CD4-positive, CD25-positive, alpha-beta regulatory T cell (primary cell): ENCODE measurements at places on chromosomes 1 and 21.

GRCh38 chr1:179883745-179884138 is 1.7 kb downstream of the TOR1AIP1 start:
- H3K27ac ChIP-seq: peak overlapping the region; percentile 100
- H3K36me3 ChIP-seq: peaks cover 30% of the 10 kb centered on the region
- H3K4me1 ChIP-seq: peaks cover 50% of the 10 kb centered on the region
- peak; percentile 65 for DNase-seq
- H3K27me3 ChIP-seq: no peaks in the 10 kb centered on the region
- H3K4me3 ChIP-seq: peak overlapping the region; percentile 96

DNA sequence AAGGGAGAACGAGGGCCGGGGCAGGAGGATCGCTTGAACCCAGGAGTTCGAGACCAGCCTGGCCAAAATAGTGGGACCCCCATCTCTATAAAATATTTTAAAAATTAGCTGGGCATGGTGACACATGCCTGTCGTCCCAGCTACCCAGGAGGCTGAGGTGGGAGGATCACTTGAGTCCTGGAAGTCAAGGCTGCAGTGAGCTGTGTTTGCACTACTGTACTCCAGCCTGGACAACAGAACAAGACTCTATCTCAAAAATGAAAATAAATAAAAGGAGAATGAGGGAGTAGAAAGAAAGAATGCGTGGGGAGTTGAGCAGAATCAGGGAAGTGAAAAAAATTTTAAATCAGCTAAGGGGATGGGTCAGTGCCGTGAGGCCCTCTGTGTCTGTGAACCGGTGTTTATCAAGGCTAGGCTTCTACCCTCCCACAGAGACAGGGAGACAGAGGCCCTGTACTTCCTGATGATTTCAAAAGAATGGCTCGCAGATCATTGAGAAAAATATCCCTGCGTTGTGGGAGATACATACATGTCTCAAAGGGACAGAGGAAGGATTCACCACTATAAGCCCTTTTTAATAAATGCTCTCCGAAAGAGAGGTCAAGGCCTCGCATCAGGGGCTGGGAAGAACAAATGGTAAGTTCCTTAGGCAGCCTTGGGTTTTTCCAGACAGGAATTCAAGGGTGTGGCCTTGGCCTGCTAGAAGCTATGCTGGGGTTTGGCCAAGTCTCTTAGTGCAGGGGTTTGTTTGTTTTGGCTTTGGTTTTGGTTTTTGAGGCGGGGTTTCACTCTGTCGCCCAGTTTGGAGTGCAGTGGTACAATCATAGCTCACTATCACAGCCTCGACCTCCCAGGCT is 20.7 kb downstream of the IL10RB start:
- H3K27ac ChIP-seq: no peak overlapping the region
- no peak for DNase-seq
- H3K36me3 ChIP-seq: peaks cover 84% of the 10 kb centered on the region
- no peak overlapping the region for H3K4me3 ChIP-seq
- no peaks in the 10 kb centered on the region for H3K27me3 ChIP-seq
- H3K4me1 ChIP-seq: no peaks in the 10 kb centered on the region

DNA sequence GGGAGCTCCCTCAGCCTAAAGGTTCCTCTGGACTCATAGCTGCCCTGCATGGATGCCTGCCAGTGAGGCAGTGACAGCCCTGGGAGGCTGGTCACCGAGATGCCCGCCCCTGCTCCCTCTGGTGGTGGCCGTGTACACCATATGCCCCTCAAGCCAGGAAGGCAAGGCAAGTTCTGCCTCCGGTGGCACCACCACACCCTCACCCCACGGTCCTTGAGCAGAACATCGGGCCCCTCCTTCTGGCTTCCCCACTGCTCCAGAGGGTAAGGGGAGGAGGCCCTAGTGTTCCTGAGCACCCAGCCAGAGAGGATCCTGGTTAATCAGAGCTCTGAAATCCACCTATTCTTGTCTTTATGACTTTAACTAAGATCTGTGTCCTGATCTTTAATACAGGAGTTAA is 1.5 kb upstream of the S100A14 start:
- H3K27me3 ChIP-seq: no peaks in the 10 kb centered on the region
- DNase-seq: peak; percentile 55
- no peak overlapping the region for H3K27ac ChIP-seq
- H3K36me3 ChIP-seq: no peaks in the 10 kb centered on the region
- no peak overlapping the region for H3K4me3 ChIP-seq
- no peaks in the 10 kb centered on the region for H3K4me1 ChIP-seq

DNA sequence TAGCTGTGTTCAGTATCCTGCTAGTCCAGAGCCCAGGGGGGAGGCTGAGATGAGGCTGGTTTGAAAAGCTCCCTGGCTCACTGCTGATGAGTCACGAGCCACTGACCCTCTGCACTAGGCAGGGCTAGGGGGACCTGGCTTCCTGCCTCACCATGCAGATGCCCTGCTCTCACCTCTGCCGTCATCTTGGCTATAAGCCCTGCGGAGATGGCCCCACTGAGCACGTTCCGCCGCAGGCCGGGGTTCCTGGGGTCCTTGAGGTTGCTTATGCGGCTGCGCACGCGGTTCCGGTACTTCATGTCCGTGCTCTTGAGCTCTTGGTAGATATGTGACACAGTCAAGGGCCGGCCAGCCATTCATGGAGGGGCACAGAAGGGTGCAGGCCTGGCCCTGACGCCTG is 24.1 kb upstream of the ZNF436 start:
- DNase-seq: no peak
- no peak overlapping the region for H3K27ac ChIP-seq
- H3K27me3 ChIP-seq: no peaks in the 10 kb centered on the region
- H3K4me3 ChIP-seq: no peak overlapping the region
- no peaks in the 10 kb centered on the region for H3K36me3 ChIP-seq
- no peaks in the 10 kb centered on the region for H3K4me1 ChIP-seq

- no peak overlapping the region for H3K27ac ChIP-seq
- H3K4me1 ChIP-seq: no peaks in the 10 kb centered on the region
- no peaks in the 10 kb centered on the region for H3K27me3 ChIP-seq
Observed at GRCh38 chr21:44555200-44555875, 3.3 kb downstream of the KRTAP10-3 start.

DNA sequence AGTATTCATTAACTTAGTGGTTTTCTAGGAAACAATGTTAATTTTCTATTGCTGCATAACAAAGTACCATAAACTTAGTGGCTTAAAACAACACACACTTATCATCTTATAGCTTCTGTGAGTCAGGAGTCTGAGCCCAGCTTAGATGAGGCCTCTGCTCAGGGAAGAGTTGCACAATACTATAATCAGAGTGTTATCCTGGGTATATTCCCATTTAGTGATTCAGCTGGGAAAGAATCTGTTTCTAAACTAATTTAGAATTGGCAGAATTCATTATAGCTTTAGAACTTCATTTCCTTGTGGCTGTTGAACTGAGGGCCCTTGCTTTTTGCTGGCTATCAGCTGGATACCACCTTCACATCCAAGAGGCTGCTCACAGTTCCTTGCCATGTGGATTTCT is 515.5 kb downstream of the BRINP3 start:
- no peaks in the 10 kb centered on the region for H3K4me1 ChIP-seq
- no peak overlapping the region for H3K27ac ChIP-seq
- H3K36me3 ChIP-seq: no peaks in the 10 kb centered on the region
- DNase-seq: no peak
- no peaks in the 10 kb centered on the region for H3K27me3 ChIP-seq

DNA sequence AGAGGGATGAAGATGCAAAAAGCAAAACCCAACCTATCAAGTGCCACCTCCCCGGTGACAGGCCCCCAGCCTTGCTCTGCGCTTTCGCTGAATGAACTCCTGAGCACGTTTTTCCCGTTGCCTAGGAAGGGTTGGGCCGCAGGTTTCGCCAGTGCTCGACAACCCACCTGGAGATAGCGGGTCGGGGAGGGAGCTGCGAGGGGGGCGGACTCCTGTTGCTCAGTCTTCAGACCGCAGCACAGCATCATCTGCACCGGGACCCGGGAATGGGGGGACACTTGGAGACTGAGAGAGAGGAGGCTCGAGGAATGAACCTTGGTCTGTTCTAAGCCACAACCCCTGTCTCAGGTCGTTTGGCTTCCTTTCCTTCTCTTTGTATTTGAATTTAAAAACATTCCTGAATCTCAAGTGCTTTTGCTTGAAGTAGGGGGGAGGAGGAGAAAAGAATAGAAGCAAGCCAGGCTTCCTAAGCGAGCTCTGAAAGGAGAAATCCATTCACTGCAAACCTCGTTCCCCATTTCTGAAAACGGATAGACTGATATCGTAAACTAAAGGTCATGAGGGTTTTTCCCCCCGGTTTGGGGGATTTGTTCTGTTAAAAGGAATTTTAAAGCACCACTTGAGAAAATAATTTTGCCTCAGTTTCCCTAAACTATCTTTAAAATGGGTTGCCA is 1.2 kb downstream of the AK5 start:
- peaks cover 18% of the 10 kb centered on the region for H3K27me3 ChIP-seq
- no peak overlapping the region for H3K27ac ChIP-seq
- peaks cover 30% of the 10 kb centered on the region for H3K4me1 ChIP-seq

- H3K4me3 ChIP-seq: no peak overlapping the region
- no peaks in the 10 kb centered on the region for H3K36me3 ChIP-seq
- H3K27me3 ChIP-seq: peaks cover 2% of the 10 kb centered on the region
- H3K27ac ChIP-seq: no peak overlapping the region
- no peak for DNase-seq
Observed at GRCh38 chr21:44614161-44614631, 2.3 kb downstream of the KRTAP10-8 start.

DNA sequence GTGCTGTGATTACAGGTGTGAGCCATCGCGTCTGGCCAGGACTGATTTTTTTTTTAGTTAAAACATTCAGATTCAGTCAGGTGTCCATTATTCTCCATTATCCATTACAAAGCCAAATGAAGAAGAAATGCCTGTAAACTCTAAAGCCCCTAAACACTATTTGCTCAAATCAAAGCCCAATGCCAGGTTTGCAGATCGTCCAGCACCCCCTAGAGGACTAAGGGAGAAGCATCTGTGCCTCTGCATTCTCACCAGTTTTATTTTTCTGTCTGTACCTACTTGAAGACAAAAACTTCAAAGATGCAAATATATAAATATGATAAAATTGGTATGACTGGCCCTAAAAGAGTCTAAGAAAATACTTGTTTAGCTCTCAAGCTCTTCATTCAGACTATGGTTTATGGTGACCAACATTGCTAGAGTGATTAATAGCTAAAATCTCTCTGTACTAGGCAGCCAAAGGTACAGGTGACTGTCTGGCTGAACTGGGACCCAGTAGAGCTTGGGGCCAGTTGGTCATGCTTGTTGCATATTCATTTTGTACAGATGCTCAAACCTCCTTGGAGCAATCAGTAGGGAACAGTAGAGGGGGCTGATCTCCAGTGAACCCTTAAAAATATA is 138.4 kb downstream of the SYT2 start:
- no peaks in the 10 kb centered on the region for H3K27me3 ChIP-seq
- no peak overlapping the region for H3K4me3 ChIP-seq
- H3K4me1 ChIP-seq: peaks cover 4% of the 10 kb centered on the region
- H3K36me3 ChIP-seq: peaks cover 12% of the 10 kb centered on the region
- peak; percentile 57 for DNase-seq

DNA sequence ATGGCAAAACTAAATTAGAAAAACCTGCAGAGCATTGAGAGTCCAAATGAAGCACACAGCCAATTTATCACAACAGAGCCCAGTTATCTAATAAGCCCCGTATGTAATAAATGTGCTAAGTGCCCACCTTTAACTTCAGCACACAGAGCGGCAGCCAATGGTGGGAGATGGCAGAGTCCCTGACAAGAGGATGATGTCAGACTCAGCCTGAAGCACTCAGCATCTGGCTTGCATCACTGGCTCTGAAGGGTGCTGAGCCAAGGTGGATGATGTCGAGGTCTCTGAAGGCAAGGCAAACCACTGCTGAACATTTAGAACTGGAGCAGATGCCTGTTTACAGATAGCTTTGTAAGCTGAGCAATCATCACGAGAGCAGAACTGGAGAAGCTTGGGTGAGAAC is 118.3 kb downstream of the NUF2 start:
- no peak overlapping the region for H3K27ac ChIP-seq
- no peaks in the 10 kb centered on the region for H3K4me1 ChIP-seq
- no peak for DNase-seq
